ENCODE measurements at places on chromosomes 4 and X.

- no peak for DNase-seq
Observed at GRCh38 chr4:109278594-109279031, 23.8 kb downstream of the COL25A1 start.

GRCh38 chrX:46376246-46376885 is 168.9 kb downstream of the ZNF674 start:
- DNase-seq, result no peak

- DNase-seq, result no peak
Observed at GRCh38 chr4:23717528-23718248, 172.2 kb downstream of the PPARGC1A start.

DNA sequence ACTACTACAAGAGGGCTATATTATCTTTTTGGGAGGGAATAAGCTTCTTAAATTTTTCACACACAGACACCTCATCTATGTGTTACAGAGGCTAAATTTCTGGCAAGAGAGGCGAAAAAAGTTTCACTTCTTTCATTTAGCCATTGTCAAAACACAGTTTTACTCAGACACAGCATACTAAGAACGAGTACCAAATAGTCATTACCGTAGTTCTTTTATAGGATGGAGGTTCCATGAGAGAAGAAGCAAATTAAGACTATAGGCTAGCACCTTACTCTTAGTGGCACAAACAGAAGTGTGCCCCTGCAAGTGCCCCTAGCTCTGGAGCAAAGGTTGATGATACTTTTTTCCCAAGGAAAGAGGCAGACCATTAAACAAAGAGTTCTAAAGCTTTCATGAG is 26.2 kb downstream of the UGT2B7 start:
- no peak for DNase-seq

GRCh38 chr4:151628001-151628608 is 132.7 kb downstream of the GATB start:
- DNase-seq, result no peak

DNA sequence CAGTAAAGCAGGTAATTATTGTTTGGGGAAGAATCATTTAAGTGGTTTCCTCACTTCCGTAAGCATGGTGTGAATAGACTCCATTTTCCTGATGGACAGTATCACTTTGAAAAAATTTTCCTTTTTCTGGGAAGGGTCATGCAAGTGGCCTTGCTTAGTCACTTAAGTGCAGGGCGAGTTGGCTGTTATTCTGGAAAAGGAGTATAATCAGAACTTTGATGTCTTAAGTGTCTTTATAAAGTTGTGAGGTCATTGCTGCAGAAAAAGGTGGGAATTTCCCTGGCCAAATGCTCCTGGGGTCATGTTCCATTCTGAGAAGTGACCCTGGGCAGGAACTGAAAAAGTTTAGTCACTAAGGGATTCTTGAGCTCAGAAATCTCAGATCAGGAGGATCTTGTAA is 146.1 kb upstream of the OTUD4 start:
- no peak for DNase-seq

DNA sequence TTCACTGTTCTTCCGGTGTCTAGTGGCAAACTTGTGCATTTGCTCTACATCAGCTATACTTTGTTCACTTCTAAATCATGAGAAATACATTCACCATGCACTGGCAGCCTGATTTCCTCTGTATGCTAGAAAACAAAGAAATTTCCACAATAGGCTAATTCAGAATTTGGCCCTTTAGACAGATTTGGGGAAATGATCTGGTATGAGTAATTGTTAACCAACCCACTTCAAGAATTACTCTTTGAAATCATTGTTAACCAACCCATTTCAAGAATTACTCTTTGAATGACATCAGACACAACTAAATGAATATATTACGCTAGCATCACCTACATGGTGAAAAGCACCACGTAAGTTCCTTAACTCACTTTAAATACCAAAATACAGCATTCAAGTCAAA is 14.6 kb downstream of the APBB2 start:
- no peak for DNase-seq

DNA sequence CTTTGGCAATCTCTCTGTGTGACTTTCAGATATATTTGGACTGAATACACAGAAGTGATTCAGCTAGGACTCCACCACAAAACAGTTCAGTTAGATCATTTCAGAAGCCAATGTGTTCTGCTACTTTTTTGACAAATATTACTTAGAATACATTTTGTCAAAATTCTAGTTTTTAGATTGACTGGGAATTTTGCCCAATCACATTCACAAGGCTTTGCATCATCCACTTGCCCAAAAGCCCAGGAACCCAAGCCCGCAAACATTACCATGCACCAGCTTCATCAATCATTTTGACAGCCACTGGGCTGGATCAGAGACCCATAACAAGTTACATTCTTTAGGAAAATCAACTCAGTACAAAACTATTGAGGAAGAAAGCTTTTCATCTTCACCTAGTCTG is 256.6 kb upstream of the NDST3 start:
- no peak for DNase-seq

DNA sequence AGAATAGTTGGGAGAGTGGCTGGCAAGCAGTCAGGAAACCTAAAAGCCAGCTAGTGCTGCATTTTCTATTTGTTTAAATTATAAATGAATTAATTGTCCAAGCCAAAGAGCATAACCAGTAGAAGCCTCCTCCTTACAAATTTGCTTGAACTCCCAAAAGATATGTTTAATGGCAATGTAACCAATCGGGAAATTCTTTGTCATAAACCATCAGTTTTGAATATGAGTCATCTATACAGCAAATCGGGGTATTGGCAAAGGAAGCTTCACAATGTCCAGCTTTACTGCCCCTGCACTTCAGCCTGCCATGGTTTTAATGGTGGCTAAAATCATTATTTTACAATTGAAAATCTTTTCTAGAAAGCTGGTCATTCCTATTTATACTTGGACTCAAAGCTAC is 216.6 kb downstream of the SHROOM3 start:
- DNase-seq, result no peak

GRCh38 chrX:77977095-77977494 is 7.7 kb upstream of the PGAM4 start:
- DNase-seq, result no peak

DNA sequence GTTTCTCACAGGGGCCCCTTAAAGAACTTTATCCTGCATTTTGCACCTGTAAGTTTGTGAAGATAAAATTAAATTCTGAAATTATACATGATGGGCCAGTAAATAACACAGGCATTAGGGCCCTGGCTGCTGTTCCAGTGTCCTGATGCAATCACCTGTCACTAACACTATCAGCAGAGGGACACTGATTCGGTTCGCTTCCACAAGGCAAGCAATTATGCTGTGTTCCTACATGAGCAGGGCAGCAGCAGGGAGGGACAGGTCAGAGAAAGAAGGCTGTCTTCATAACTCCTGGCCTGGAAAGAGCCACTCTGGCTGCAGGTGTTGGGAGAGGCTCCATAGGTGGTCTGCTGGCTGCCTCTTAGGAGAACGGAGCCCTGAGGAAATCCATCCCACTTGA is 487.3 kb downstream of the MID1IP1 start:
- DNase-seq, result no peak

DNA sequence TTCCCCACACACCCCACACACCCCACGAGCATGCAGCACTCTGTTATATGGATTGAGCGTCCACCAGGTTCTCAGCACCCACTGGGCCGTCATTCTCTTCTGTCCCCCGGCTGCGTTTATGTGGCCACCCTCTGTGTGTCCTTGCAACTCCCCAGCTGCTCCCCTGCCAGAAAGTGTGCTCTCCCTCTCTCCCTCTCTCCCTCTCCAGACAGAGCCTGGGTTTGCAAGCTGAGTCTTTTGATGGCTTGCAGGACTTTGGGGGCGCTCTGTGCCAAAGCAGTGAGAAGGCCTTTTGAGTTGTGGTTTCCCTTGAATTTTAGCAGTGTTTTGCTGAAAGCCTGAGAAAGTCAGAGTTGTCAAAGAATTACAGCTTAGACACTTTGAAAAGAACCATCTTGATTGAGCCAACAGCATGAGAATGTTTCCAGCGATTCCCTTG is 173.5 kb downstream of the DCLK2 start:
- DNase-seq, result no peak

DNA sequence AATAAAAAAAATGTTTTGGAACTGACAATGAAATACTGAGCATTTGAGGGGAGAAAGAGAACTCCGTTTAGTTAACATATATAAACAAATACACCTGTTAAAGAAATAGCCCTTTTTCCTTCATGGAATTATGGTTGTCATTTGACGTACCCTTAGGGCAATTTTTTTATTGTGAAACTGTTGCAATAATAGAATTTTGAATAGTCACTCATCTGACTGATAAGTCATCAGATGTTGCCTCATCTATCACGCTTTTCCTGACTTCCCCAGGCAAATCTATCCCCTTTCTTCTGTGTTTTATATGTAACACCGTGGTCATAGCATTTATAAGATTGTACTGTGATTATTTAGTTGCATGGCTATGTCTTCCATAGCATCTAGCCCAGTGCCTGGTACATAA is 69.0 kb upstream of the HDAC8 start:
- DNase-seq, result no peak

- DNase-seq, result no peak
Observed at GRCh38 chr4:74335341-74336021, 27.2 kb downstream of the EPGN start.

- DNase-seq, result no peak
Observed at GRCh38 chr4:86928400-86929255, 6.2 kb upstream of the AFF1 start.

DNA sequence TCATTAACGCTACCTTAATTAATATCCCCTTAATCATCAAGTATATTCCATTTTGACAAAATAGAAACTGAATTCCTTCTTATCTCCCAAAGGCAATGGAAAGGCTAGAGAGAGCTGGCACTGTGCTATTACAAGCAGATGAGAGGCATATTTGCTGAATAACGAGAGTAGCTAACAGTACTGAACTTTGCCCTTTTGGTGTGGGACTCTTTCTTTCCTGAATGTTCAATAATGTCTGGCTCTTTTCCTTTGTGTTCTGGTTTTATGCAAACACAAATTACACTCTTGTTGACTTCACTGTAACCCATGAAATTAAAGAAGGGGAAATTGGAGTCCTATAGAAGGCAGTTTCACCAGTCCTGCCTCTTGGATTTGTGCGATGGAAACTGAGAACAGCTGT is 63.5 kb downstream of the SHROOM3 start:
- DNase-seq, result no peak

DNA sequence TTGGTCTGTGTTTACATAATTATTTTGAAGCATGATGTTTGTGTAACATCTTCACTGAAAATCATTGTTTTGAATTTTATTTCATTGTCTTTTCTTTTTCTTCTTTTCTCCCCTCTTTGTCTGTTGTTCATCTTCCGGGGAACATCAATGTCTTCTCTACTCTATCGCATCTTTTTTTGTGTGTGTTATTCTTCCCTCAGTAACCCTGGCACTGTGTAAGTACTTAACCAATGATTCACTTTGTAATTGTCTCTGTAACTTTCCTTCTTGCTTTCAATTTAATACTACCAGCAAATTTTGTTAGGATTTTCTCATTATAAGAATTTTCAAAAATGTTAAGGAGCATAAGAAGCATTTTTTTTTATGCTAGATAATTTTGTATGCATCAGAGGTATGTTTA is 130.8 kb downstream of the PDLIM5 start:
- DNase-seq, result no peak

DNA sequence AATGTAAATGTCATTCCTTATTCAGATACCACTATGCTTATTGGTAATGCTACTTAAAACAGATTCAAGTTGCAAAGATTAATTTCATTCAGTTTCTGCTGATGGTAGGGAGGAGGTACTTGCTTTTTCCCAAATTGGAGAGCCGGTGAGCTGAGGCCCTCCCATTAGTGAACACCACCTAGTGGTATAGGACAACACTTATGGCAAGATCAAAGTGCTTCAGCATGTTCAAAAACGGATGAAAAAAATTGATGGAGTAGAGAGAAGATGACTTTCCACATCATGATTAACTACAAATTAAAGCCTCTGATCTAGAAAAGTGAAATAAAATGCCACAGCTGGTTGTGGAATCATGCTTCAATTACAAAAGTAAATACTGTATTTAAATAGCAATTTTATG is 112.9 kb downstream of the MBNL3 start:
- DNase-seq, result no peak

GRCh38 chrX:153029162-153029561 is 27.1 kb upstream of the PNMA3 start:
- DNase-seq, result no peak

- no peak for DNase-seq
Observed at GRCh38 chr4:177313263-177313662, 3.6 kb downstream of the NEIL3 start.

- DNase-seq, result no peak
Observed at GRCh38 chr4:156619154-156619934, 352.3 kb downstream of the PDGFC start.
